ENCODE measurements at places on chromosomes 5 and 9.

- peak; percentile 77 for DNase-seq
Measured at GRCh38 chr9:15142878-15143534, 164.0 kb downstream of the TTC39B start.

- DNase-seq: no peak
Measured at GRCh38 chr9:80447876-80448275, 876.1 kb downstream of the TLE4 start.

- peak; percentile 60 for DNase-seq
Measured at GRCh38 chr5:96067251-96067650, 105.6 kb upstream of the ELL2 start.

- peak; percentile 83 for DNase-seq
Measured at GRCh38 chr5:136769900-136770684, 404.7 kb upstream of the TRPC7 start.

- peak; percentile 84 for DNase-seq
Measured at GRCh38 chr5:95822043-95822541, 434 bp downstream of the GLRX start.

DNA sequence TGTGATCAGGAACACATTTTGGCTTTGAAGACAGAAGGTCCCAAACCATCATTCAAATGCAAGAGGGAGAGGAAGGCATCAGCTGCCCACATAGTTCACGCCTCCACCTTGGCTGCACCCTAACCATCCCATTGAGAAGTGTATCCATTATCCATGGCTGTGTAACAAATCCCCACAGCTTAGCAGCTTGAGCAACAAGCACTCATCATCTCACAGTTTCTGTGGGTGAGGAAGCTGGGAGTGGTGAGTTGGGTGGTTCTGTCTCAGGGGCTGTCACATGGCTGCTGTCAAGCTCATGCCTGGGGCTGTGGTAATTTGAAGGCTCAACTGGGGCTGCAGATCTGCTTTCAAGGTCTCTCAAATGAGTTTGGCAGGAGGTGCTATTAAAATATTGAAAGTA lies 23.0 kb upstream of the CEP72 start:
- no peak for DNase-seq

GRCh38 chr5:113194125-113194524 lies 217.5 kb downstream of the DCP2 start:
- no peak for DNase-seq

DNA sequence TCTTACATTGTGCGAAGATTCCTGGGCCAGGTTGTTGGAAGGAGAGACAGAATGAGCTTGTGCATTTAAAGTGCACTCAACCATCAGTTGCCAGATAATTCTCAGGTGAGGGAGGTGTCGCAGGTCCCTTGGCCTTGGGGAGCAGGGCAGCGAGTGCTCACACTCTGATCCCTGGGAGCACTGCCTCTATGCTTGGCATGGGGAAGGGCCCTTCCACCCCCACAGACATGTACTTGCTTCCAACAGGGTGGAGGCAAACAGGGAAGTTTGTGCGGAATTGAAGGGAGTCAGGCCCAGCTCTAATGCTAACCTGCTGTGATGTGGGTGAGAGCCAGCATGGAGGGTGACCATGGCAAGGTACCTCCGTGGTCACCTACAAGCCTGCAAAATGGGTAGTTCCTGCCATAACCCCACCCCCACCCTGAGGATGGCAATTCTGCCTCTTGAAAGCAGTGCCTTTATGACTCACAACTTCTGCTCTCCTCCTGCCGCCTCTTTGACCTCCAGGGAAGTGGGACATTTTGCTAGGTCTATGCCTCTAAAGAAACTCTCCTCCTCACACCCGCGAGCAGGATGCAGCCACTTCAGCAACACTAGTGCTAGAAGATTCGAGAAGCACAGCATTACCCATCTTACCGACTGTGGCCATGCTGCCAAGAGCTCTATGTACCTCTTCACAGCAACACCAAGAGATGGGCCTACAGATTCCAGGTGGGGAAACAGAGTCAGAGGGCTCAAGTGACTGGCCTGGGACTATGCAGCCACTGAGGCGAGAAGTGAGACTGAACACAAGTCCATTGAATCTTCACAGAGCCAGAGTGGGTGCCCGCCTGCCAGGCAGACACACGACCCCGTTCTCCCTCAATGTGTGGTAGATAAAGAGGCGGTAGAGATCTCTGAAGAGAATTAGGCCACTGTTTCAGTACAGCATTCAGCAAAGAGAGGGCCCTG lies 22.1 kb upstream of the SLC25A51 start:
- peak; percentile 44 for DNase-seq

GRCh38 chr5:74529101-74529500 lies 111.4 kb downstream of the ENC1 start:
- DNase-seq: no peak

DNA sequence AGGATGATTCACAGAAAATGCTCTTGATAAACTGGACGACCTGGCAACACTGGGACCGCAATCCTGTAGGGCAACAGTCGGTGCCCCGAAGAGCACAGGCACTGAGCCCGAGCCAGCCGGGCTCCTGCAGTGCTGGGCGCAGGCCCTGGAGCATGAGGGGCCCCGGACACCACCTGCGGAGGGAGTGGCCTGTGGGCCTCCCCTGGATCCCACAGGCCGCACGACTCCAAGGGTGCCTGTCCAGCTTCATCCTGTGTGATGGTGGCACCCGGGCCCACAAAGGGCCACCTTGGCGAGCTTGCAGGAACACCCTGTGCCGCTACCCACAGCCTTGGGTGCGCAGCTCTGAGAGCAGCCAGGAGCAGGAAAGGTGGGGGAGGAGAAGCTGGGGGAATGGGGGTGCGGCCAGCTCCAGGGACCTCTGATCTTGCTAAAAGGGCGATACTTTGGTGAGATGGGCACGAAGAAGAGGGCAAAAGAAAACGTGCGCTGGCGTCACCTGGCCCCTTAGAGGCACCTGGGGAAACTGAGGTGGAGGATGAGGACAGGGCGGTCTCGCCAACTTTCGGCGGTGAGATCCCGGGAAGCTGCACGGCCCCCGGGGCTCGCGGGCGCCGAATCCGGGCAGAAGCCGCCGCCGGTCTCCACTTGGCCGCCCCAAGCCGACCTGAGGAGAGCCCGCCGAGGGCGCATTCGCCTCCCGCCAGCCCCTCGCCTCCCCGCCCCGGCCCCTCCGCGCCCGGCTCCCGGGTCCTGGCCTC lies 722 bp downstream of the TBC1D9B start:
- DNase-seq: peak; percentile 60

DNA sequence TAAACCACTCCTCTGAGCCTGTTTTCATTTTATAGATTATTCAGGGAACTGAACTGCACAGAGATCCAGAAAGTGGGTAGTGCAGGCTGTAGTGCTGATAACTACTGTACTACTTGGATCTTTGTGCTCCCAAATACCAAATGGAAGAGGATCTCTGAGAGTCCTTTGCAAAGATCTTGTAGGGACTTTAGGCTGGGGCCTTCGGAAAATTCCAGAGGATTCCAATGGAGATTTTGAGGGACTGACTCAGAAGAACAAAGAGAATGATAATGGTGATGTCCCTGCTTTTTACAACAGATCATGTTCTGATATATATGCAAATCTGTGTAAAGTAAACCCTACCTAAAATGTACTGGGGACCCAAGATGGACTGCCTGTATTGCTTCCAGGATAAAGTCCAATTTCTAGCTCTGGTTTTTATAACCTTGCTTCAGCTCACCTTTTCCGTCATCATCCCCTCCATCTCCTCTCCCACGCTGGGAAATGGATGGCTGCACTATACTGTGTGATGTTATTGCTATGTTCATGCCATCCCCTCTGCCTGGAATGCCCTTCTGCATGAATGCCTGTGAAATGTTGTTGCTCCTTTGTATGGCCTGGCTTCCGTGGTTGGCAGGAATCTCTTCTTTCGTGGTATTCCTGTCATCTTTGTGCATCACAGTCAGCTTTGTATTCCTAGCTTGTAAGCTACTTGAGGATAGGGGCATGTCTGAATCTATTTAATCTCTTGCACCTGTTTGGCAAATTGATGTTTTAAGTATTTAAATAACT lies 9.7 kb upstream of the PSMD5 start:
- no peak for DNase-seq

GRCh38 chr9:14271093-14271673 lies 42.8 kb downstream of the NFIB start:
- peak; percentile 19 for DNase-seq

DNA sequence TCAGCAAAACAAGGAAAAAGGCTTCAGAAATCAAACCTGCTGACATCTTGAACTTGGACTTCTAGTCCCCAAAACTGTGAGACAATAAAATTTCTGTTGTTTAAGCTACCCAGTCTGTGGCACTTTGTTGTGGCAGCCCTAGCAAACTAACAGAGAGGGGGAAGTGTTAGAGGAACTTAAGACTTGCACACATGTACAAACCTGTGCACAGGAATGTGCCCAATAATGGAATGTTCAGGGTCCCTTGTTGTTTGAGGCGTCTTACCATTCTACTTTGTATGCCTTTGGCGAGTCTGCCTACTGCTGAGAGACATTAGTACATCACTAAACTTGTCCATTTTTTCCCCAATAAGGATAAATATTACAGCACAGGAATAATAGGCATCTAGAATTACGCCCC lies 160.3 kb downstream of the WDR70 start:
- DNase-seq: no peak

DNA sequence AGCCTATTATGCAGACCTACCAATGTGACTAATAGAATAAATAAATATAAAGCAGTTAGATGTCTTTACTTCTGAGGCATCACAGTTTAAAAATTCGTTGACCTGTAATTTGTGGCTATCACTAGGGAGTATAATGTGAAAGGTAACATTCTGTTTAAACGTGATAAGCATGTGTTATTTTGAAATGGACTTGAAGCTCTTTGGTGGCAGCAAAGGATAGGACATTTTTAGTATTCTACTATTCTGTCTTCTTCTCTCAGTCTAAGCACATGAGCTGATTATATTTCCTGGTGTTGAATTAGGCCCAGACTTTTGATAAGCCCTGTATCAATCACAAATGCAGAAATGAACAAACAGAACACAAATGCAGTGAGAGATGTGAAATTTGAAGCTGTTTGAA lies 974.0 kb upstream of the CDH10 start:
- DNase-seq: no peak

DNA sequence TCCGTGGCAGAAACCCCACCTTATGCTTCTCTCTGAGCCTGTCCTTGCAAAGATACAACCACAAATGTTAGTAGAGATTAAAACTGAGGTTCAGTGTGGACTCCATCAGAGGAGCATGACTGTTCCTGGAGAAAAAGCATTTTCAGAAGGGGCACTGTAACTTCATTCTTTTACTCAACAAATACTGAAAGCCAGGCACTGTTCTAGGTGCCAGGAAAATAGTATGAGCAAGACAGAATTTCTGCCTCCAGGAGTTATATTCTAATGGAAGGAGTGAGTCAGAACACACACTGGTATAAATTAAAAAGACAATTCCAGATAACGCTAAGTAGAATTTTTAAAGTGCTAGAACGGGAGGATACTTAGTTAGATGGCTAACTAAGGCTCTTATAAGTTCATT lies 251.4 kb upstream of the GAS1 start:
- DNase-seq: peak; percentile 83

DNA sequence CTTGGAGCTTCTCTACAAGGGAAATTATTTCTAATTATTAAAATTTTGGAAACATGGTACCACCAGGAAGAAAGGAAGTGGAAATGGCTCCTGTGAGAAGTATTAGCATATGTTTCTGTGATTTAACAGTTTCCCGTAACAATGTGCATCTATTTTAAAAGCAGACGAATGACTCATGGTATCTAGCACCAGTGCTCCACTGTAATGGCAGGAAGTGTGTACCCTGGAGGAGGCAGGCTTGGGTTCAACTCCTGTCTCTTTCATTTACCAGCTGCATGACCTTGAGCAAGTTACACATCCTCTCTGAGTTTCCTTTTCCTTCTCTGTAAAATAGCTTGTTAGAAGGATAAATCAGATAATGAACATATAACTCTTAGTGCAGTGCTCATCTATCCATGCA lies 41.0 kb upstream of the ANGPTL2 start:
- peak; percentile 85 for DNase-seq
